ENCODE measurements at places on chromosomes 6 and 20.

DNA sequence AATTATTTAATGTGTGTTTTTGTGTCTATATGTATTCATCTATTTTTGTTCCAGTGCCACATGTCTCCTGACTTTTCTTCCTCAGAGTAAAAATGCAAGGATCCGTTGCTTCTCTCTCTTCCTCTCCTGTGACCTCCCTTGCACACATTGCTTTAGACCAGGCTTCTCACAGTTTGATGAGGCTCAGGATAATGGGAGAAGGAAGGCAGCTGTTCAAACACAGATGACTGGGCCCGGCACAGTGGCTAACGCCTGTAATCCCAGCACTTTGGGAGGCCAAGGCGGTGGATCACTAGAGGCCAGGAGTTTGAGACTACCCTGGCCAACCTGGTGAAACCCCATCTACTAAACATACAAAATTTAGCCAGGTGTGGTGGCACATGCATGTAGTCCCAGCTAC, 241.9 kb downstream of the SAMD5 start:
- DNase-seq: no peak

DNA sequence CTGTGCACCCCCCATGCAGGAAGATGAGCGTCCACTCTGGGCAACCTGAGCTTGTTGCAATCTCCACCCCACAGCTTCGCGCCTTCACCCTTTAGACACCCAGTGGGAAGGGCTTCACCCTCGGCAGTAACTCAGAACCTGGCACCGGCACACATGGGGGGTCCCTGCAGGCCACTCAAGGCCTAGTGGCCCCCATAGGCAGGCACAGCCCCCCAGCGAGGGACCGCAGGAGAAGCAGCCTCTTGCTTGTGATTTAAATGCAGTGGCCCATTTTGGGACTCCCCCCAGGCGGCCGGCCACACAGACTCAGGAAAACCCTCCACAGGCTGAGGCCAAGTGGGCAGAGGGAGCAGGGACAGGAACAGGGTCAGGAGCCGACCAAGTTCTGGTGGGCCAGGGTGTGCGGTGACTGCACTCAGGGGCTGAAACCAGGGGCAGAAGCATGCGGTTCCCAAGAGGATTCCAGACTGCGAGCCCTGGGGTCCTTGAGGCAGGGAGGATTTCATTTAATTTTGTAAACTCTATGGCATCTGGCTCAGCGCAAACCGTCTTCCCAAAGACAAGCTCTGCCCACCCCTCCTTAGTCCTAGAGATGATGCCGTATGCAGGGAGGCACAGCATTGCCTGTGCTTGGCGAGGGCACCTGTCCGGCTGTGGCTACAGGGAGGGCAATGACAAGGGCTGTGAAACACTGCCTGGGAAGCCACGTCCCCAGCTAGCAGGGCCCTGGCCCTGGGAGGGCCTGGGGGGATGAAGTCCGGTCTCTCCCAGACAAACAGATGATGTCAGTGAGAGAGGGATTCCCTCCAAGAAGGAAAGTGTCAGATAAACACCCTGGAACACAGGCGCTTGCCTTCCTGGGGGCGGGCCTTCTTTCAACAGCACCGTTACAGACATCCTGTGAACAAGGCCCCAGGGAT, 52.9 kb upstream of the GPR31 start:
- no peak for DNase-seq

GRCh38 chr6:47353871-47354270, 44.2 kb upstream of the TNFRSF21 start:
- no peak for DNase-seq

DNA sequence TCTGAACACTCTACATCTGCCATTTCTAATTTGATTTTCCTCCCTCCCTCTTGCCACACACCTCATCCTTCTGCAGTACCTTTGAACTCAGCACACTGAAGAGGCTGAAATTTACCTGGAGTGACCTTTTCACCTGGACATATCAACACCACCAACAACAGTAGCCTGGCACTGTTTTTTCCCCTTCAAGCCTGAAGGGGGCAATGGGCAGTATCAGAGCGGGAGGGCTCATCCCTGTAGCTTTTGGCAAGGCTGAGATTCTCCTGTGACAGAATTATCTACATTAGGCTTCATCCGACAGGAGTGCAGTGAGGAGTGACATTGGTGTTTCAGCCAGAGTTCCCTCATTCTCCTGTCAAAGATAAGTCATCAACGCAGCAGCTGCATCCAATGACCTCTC, 312.8 kb upstream of the SPTLC3 start:
- no peak for DNase-seq

- DNase-seq: no peak
Measured at GRCh38 chr6:4017058-4017739, 61.7 kb downstream of the FAM217A start.

DNA sequence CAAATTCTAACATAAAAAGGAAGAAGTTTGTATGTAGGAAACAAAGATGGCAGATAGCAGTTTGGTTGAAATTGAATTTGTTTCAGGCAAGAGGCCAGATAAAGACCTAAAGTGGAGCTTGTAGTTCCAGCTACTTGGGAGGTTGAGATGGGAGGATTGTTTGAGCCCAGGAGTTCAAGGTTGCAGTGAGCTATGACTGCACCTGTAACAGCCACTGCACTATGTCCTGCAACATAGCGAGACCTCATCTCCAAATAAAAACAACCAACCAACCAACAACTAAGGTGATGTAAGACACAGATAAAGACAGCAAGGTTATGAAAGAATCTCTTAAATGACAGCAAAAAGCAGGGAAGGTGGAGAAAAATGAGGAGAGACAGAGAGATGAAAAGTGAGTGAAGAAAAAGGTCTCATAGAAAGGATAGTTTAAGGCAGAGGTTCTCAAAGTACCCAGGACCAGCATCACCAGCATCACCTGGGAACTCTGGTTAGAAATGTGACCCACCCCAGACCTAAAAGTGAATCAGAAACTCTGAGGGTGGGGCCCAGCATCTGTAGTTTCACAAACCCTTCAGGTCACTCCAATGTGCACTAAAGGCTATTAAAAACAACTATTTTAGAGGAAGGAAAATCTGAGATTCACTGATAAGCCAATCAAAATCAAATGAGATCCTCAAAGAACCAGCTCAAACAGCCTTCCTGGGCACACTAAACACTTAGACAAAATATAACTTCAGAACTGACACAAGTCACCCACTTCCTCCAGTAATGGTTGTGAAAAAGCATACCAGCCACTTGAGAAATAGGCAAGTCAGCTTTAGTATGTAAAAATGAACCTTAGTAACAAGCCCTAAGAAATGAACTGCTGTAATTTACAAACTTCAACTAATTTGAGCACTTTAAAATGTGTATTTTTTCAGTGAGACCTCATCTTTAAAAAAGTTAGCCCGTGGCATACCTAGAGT, 57.6 kb downstream of the FAM184A start:
- DNase-seq: no peak

- no peak for DNase-seq
Measured at GRCh38 chr6:160261991-160262680, 3.5 kb upstream of the SLC22A2 start.
